ENCODE measurements at places on chromosomes 13 and 19.

DNA sequence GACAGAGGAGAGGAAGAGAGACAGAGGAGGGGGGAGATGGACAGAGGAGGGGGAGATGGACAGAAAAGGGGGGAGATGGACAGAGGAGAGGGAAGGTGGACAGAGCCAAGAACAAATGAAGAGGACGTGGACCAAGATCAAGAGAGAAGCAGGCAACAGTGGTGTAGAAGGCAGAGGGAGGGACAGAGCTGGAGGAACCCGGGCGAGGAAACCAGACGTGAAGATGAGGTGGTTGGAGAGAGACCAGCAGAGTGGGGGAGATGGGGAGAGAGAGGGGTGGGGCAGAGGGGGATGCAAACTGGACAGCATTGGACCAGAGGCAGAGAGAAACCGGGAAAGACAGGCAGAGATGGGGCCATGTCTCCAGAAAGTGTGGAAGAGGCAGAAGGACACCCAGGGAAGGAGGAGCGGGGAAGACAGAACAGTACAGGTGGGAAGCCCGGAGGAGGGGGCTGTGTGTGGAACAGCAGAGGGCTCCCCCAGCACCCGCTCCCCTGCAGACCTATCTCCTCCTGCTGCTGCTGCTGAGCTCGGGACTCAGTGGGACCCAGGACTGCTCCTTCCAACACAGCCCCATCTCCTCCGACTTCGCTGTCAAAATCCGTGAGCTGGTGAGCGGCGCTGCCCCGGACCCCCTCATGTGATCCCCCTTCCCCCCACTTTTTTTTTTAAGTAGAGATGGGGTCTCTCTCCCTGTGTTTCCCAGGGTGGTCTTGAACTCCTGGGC is 1.3 kb downstream of the FLT3LG start:
- DNase-seq, result no peak

- no peak for DNase-seq
Measured at GRCh38 chr13:42924344-42924743, 67.7 kb downstream of the EPSTI1 start.

DNA sequence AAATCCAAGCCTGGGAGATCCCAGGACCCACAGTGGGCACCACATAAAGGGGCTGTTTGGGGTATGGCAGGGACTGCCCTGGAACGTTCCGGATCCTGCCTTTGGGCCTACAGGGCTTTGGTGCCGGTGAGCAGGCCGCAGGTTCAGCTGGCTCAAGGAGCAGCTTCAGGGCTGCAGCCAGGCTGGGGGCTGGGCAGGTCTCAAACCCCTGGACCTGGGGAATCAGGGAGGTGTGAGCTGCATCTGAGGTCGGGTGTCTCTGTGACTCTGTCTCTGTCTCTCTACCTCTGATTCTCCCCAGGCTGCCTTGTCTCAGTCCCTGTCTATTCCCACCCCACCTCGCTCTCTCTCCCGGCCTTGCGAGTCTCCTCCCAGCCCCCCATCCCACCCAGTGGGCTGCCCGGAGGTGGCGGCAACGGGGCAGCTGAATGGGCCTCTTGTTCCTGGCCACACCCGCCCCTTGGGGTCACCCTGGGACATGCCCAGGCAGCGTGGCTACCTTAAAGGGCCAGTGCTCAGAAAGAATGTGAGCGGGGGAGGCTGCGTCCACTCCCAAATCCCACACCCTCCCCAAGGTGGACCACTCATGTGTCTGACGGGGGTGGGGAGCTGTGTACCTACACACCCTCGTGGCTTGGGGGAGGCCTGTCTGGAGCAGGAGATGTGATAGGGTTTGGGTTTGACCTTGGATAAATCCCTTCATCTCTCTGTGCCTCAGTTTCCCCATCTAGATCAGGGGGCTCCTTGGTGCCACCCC is 31.1 kb downstream of the NFIC start:
- DNase-seq, result no peak

DNA sequence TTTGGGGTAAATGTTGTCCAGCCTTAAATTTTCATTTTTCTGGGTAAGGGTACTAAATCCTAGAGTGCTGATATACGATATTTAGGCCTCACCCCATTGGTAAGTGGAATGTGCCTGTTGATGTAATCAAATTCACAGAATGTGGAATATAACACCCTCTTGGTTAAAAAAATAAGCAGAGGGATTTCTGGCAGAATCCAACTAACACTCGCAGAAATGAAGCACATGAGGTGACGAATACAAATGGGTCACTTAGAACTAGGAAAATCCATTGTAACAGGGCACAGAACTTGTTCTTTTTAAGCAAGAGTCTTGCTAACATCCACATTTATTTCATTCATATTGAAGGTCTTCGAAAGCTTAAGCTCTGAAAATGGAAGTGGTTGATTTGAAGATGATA is 320.3 kb downstream of the SHISA2 start:
- DNase-seq, result no peak

DNA sequence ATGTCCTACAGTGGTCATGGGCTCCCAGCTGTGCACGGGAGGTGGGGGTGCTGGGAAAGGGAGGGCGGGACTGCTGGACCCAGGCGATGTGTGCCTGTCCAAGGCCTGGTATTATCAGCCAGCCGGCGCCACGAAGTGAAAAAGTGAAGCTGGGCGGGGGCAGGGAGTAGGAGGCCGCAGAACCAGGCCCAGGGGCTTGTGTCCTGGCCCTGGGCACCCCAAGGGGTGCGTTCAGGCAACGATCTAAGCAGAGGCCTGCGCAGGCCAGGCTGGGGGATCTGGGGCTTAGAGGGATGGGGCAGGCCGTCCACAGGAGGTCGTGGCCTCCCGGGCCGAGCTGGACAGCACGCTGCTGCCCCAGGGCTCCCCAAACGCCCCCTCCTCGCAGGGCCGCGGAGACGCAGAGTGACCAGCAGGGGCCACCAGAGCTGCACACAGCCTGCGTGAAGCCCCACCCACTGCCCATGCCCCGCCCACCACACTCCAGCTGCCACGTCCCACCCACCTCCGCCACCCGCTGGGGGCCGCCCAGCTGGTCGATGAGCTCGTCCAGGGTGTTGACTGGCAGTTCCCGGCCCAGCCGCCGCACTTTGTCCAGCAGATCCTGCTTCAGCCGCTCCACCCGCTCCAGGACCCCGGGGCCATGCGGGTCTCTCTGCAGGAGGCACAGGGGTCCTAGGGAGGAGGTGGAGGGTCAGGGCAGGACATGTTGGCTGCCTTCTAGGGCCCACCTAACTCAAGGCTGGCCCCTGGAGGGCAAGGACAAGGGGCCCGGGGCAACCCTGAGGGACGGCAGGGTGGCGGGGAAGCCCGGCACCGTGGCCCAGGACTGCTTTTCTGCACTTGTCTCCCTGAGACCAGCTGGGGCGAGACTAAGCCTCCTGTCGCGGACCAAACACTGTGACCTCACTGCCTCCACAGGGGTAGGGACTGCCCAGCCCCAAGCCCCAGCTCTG is 9.5 kb downstream of the GPX4 start:
- peak; percentile 90 for DNase-seq

DNA sequence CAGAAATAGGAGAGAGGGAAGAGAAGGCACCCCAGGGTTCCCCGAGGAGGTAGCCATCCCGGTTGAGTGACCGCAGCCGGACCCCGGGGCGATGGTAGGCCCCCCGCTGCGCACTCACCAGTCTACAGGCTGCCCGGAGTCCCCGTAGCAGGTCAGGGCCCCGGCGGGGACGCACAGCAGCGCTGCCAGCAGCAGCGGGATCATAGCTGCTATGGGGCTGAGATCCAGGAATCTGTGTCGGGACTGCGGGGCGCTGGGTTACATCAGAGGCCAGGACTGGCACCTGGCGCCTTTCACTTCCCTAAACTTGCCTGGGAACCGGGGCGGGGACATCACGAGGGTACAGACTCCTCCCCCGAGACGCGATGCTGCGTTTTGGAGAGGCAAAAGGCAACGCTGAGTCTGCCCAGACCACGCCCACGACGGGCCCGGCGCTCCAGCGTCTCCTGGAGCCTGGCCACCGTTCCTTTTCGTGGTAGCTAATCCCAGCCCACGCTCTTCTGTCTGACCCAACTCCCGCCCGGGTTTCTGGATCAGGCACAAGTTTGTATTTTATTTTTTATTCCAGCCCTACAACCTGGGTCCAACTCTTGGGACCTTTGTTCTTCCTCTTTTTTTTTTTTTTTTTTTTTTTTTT is at the start of gene DNASE2:
Gene DNASE2, minus strand, starts transcription at position 278 of the 637 bp plus-strand sequence. Its CDS starts 74 bp downstream, at position 204.
- peak; percentile 98 for DNase-seq

DNA sequence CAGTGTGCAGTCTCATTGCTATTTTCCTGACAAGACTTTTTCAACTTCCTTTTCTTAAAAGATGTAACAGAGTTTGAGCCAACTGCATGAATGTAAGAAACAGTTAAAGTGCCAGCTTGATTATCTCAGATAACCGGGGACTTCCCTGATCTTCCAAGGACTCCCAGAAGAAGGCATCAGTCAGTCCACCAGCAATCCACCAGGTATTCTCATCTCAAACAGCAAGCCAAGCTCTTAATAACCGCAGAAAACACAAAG is 350.1 kb downstream of the LIG4 start:
- no peak for DNase-seq

GRCh38 chr13:29486551-29486950 is 108.9 kb downstream of the SLC7A1 start:
- DNase-seq, result no peak

- peak; percentile 56 for DNase-seq
Measured at GRCh38 chr19:5628461-5628860, 5.6 kb downstream of the SAFB start.

- no peak for DNase-seq
Measured at GRCh38 chr13:95222733-95223018, 78.6 kb downstream of the ABCC4 start.

DNA sequence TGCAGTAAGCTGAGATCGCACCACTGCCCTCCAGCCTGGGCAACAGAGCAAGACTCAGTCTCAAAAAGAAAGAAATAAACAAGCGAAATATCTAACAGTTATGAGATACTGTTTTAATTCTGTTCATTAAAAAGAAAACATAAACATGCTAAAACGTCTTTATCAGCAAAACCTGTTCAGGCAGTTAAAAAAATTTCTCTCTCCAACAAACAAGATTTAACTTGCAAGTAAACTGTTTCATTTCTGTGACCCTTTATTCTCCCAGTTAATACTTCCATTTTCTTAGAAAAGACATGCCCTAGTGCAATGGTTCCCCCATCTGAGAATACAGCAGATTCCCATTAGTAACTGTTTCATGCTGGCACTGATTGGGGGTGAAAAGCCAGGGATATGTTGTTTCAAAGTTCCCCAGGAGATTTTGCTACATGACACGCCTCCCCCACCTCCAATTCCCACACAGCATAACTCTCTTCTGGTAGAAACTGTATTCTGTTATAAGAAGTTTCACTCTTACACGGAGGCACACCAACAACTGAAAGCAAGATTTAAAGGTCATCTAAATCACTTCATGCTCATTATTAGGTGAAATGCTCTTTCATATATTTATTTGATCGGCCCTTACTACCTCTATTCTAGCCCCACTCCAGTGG is 24.4 kb downstream of the ELF1 start:
- DNase-seq, result no peak

- no peak for DNase-seq
Measured at GRCh38 chr13:106133025-106133424, 402.4 kb downstream of the EFNB2 start.

DNA sequence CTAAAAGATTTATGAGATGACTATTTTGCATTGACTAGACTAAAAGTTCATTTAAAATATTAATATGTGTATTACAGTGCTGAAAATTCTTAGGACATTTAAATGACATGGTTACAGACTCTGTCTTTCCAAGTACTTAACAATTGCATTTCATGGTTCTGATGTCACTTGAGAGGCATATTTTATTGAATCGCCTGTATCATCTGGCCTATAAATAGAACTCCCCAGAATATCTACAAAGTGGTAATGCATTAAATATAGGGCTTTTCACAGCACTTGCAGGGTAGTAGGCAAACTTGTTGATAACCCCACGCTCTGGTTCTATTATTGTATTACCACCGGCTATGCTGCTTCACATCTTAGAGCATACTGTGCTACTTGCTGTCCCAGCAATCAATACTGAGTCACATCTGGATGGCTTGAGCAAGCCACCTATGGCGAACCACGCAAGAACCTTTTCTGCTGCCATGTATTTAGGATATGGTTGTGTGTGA is 400.6 kb downstream of the HS6ST3 start:
- DNase-seq, result no peak

- no peak for DNase-seq
Measured at GRCh38 chr13:111845621-111846351, 221.2 kb upstream of the SOX1 start.
